ENCODE measurements at places on chromosomes 2 and 18.

DNA sequence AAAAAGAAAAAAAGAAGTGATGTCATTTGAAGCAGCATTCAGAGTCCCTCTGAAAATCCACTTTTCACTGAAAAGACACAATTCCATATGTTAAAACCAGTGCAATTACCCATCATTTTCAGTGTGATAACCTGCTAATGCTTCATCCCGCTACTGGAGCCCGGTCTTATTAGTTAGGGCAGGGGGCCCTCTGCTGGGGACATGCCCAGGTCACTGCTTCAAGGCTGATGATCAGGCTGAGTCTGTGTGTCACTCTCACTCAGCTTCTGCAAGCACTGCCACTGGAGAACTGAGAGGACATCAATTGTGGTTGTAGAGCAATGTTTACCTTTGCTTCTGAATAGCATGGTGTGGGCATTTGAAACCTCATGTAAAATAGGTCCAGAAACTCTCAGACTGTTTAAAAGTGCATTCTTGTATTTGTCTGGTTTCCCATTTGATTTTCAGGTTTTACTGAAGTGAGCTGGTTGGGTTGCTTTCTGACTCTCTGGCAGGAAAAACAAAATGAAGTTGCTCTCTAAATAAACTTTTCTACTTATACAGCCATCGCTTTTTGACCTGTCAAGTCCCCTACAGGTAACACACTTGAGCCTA lies 49.2 kb upstream of the NXPH2 start:
- DNase-seq = peak; percentile 69

GRCh38 chr18:23552505-23552904 lies 33.8 kb downstream of the NPC1 start:
- DNase-seq = no peak

- no peak for DNase-seq
Observed at GRCh38 chr2:59073286-59073685, 832.2 kb upstream of the FANCL start.

DNA sequence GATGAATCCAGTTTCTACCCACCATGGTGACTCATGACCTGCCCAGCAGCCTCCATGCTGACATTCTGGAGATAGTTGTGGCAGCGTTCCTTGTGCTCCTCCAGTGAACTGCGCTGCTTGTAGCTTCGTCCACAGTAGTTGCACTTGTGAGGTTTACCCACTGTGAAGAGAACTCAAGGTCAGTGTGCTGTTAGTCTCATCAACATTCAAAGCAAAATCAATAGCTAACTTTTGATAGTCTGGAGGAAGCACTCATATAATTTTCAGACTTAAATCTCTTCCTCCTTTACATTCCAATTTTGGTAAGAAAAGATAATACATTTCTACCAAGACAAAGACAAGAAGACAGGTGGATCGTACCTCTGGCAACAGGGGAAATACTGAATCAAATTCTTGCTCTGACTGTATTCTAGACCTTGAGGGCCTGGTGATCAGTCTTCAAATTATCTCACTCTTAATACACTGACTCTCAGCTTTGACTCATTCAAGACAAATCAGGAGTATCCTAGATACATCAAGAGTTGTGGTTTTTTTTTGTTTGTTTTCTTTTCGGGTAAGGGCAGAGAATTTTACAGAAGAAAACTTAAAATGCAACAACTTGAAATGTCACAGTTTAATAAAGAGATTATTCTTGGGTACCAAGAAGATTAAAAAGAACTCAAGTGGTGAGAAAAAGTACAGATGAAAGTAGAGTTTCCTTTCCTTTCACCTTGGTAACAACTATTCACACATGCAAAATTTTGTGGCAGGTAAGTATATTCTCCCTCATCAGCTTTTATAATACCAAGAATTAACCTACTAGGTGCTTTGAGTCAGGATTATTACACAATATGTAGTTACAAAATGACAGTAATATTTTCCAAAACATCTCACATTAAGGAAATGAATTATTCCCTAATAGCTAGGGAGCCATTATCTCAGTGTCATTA lies 129.2 kb downstream of the IKZF2 start:
- no peak for DNase-seq

GRCh38 chr2:201821080-201821479 lies 14.7 kb downstream of the CDK15 start:
- DNase-seq = no peak

DNA sequence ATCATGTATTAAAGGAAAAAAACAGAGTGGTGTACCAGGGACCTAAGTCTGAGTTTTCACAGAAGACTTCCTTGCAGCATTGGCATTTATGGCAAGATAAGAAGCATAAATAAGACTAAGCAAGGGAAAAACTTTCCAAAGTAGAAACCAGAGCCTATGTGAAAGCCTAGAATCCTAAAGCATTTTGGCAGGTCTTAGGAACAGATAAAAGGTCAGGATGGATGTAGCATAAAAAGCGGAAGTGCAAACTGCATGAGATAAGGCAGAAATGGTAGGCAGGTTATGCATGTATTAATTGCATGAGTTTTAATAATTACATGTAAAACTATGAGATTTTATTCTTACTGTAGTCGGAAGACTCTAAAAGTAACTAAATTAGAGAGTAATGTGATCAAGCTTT lies 596.5 kb downstream of the SUCLG1 start:
- no peak for DNase-seq

GRCh38 chr2:129849559-129850160 lies 129.8 kb upstream of the RAB6C start:
- peak; percentile 87 for DNase-seq

DNA sequence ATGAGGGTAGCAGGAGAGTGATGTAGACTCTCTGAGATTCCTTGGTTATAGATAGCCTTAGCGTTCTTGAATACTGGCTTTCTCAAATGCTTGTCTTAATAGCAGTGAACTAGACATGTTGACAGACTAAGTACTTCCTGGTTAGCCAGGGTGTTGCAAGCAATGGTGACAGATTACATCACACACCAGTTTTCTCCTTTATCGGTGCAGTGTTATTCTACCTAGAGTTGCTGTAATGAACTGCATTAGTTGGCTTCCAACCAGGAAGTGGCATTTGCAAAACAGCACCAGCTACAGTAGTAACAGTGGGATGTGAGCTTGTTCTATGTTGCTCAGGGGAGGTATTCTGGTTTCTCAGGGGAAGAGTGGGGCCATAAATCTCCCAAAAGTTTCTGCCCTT lies 582.2 kb upstream of the DDX18 start:
- peak; percentile 5 for DNase-seq

DNA sequence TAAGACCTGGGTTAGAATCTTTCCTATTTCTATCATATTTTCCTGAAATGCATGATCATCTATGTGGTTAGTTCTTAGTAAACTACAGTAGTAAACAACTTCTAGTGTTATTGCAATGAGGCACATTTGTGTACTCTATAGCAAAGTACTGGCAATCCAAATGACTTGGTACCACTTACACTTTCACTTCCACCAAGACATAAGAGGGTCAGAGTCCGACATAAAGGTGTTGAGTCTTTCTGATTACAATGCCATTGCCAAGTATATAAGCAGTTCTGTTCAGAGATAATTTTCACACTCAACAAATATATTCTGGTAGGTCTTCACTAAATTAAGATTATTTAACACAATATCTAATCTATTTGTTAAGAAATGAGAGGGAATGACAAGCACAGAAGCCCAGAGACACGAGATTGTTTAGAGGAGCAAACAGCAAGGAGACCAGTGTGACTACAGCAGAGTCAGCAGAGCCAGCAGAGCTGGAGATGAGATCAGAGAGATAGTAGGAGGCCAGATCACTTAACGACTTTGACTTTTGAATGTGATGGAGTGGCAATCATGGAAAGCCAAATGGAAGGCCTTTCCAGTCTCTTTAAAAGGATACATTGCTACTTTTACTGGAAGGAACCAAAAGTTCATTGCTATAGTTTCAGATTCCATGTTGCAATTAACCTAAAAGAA lies 27.5 kb downstream of the SOS1 start:
- DNase-seq = no peak

DNA sequence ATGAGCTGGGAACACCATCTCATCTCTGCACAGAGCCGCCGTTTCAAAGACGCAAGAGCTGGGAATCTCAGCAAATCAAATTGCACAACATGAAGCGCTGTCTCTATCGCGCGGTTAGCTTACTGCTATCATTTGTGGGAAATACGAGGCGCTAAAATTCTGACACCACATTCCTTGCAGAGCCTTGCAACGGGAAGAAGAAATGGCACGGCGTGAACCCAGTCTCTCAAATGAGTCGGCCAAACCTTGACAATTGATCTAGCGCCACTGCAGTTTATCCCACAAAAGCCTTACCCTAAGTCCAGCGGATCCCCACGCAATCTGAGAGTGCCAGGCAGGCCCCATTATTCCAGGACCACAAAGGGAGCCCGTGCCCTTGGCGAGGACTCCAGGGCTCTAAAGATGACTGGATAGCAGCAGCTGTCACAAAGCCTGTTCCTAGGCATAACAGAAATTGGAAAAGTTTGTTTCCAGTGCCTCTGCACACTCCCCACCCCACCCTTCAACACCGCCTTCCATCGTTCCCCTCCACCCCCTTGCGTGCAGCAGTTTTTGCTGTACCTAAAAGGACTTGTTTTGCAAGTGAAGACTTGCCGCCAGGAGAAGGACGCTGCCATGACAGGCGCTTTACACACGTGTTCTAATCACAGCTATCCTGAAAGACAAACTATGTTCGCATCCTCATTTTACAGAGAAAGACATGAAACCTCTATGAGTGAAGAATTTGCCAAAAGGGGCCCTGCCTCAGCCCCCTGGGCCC lies 252.4 kb downstream of the EIPR1 start:
- no peak for DNase-seq

GRCh38 chr2:73218298-73218697 lies 4.3 kb downstream of the SMYD5 start:
- DNase-seq = no peak
